ENCODE measurements at places on chromosomes 6 and 20. TPM values are rescaled to one million over a fixed set of nuclear protein-coding genes. Genes with fewer than 3 reads are reported as not detected.

Gene TMEM30A
- polyA plus RNA-seq = 118 TPM

Gene REM1
- not detected for polyA plus RNA-seq

Gene DYNLT2
- polyA plus RNA-seq = 0.51 TPM

Gene PDSS2
- polyA plus RNA-seq = 11.4 TPM

- DNase-seq = peak; percentile 65
Measured at GRCh38 chr6:6751619-6752023, 163.1 kb downstream of the LY86 start.

DNA sequence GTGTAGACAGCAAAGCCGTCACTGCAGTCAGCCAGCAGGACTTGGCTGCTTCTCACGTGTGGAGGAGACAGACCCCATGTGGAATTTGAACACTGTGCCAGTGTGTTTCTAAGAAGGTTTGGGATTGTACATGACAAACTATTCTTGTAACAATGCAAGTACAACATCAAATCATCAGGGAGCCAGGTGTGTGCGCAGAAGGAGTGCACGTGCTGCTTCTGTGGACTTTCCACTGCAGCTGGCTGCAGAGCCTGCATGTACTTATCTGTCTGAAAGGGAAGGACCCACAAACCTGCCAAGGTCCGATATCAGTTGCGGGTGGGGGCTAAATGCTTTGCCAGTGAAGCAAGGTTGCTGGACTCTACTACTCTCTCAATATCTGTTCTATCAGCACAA is 211.6 kb downstream of the WDR27 start:
- DNase-seq = peak; percentile 5

DNA sequence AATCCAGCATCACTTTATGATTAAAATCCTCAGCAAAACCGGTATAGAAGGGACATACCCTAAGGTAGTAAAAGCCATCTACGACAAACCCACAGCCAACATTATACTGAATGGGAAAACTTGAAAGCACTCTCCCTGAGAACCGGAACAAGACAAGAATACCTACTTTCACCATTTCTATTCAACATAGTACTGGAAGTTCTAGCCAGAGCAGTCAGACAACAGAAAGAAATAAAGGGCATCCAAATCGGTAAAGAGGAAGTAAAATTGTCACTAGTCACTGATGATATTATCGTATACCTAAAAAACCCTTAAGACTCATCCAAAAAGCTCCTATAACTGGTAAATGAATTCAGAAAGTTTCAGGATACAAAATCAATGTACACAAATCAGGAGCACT is 33.3 kb downstream of the BLOC1S5 start:
- no peak for DNase-seq
